ENCODE measurements at places on chromosomes 3 and 15.

DNA sequence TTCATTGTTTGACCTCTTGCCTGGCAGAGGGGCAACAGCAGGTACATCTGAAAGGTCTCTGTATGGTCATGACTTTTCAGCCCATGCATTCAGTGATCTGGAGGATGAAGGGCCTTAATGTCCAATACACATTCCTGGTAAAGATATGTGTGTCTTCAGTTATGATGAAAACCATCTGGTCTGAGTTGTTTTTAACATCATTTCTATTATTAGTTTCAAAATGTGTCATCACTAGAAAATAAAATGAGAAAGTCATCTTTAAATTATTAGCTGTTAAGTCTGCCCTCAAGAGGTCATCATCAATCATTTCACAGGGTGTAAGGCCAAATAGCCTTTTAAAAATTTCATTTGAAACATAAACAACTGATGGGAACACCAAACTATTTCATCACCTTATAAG lies 92.1 kb upstream of the PLSCR4 start:
- DNase-seq = no peak

DNA sequence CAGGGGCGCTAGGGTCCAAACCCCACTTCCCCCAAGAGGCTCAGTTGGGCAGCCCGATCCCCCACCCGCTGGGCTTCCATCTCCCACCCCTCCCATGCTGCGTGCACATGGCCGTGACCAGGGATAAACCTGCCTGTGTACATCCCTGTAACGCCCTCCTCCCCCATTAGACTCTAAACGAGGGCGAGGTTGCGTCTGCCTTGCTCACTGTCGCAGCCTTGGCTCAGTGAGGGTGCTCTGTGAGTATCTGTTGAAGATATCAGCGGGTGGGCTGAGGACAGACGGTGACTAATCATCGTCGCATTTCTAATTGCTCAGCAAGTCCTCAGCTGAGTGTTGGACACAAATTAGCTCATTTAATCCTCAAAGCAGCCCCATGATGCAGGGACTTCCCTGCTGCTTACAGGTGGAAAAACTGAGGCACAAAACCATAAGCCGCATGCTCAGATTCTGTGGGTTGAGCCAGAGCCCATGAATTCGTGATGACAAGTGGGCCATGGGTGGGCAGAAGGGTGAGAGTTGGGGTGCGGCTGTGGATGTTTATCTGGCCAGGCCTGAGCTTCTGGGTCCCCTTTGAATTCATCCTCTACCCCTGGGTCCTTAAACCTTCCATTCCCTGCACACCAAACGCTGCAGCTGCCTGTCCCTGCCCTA lies 26.0 kb downstream of the FBLN2 start:
- no peak for DNase-seq

- no peak for DNase-seq
Measured at GRCh38 chr3:104526901-104527401, 839.8 kb upstream of the ALCAM start.

DNA sequence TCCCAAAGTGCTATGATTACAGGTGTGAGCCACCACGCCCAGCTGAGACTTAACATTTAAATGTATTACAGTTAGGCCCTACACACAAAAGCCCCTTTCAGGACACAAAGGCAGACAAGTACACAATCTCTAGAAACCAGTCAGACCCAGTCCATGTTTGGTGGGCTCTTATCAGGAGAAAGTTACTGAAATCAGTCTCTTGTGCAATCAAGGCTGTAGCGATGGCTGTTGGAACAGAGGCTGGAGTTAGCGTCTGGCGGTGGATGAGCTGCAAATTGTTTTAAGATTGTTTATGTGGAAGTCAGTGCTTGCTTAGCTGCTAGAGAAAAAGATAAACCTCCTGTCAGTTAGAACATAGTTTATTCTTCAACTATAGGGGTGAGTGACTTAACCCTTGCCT lies 89.5 kb upstream of the SNRPN start:
- DNase-seq = no peak

- DNase-seq = no peak
Measured at GRCh38 chr3:50237133-50237651, 1.2 kb downstream of the GNAI2 start.

GRCh38 chr15:48544778-48545177 lies 100.7 kb downstream of the FBN1 start:
- no peak for DNase-seq

DNA sequence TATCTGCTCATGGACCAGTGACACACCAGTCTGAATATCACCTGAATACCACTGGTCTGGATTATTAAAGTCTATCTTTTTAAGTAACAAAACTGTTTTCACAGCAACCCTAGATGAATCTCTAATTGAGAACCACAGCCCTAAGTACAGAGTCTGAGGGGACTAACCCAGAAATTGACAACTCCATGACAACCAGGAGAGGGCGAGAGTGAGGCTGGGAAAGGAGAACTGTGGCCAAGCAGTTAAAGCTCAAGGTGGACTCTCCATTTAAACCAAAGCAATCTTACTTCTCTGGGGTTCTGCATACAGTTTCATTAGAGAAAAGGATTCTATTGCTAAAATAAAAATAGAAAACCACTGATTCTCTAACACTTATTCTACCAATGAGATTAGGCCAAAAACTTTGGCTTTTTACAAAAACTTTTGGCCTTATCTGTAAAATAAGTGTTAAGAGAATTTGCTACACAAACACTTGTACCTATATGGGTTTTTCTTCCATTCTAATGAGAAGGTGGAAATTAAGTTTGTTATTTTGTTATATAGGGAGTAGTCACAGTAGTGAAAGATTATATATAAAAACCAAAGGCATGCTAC lies 11.4 kb downstream of the NEK10 start:
- no peak for DNase-seq
